ENCODE measurements at places on chromosomes 2 and 18. TPM values are rescaled to one million over a fixed set of nuclear protein-coding genes. Genes with fewer than 3 reads are reported as not detected.

- no peak for DNase-seq
Observed at GRCh38 chr18:33330711-33331110, 109.8 kb downstream of the CCDC178 start.

The SLC66A3 gene
- 2.2 TPM for total RNA-seq

DNA sequence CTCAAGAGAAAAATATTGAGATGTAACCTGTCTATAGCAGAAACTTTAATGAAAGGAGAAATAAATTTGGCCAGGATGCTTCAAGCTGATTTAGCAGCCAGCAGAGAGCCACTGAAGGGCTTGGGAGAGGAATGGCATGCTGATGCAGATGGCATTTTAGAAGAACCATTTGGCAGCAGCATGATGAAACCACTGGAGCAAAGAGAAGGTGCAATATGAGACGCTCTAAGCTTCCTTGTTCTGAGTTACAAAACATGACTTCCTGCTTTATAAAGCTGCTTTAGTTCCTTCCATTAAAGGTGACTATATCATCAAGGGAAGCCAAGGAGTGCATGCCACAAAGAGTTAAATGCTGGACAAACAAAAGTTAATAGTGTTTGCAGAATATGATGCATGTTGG is 189.7 kb downstream of the PID1 start:
- DNase-seq, result no peak

GRCh38 chr2:138956116-138956515 is 175.9 kb upstream of the NXPH2 start:
- DNase-seq, result no peak

DNA sequence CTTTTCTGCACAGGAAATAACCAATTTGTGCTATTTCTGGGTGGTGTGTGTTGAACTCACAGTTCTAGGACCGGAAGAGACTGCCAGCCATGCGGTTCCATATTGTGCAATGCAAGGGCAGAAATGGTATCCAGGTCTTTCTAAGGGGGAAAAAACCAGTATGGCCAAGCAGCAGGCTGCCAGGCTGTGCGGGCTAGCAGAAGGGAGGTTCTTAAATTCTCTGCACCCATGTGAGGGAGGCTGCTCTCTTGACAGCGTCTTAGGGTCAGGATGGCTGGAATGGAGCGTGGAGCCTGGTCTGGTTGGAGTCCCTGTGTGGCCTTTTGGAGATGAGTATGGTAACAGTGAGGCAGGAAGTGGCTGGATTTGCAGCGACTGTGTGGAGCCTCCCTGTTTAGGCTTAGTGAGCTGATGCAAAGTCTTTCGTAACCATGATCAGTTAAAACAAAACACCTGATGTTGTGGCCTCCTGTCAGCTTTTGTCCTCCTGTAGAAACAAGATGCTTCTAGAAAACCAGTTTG is 52.6 kb downstream of the NCK2 start:
- peak; percentile 35 for DNase-seq

The MARCO gene
- total RNA-seq, result not detected

GRCh38 chr2:96484091-96484490 is 21.1 kb downstream of the NEURL3 start:
- no peak for DNase-seq

The OSR1 gene
- 1.1 TPM for total RNA-seq

GRCh38 chr2:44974064-44974715 is 32.7 kb downstream of the SIX3 start:
- DNase-seq, result peak; percentile 52

DNA sequence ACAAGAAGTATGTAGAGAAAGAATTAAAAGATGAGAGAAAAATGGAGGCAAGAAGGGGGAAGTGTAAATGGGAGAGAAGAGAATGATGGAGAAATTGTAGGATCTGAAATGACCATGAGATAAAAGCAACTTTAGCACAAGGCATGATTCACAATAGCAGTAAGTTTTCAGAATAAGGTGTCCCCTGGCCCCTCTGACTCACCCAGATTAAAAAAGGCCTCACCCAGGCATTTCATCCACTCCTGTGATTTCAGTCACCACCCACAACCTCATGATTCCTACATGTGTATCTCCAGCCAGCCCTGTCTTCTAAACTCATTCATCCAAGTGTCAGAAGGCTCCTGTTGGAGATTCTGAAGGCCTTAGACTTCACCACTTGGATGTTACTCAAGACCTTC is 56.6 kb downstream of the SP100 start:
- DNase-seq, result no peak

DNA sequence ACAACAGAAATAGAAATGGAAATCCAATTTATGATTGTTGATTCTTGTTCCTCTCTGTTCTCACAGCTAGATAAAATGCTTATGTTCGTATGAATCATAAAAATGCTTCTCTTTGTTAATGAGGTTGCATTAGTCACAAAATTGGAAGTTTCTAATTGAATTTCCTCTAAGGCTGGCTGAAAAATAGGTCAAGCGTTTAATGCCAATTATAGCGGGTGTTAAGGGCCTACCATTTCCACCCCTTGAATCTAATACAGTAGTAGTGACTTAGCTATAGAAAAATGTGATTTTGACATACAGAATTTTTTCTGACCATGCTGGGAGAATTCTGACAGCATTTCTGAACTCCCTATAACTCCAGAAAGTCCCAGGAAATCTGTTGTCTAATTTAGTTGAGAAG is 107.1 kb downstream of the TTN start:
- no peak for DNase-seq

The IL18R1 gene
- total RNA-seq, result not detected

The KCNK3 gene
- total RNA-seq, result not detected

The REG3A gene
- not detected for total RNA-seq

The CDH2 gene
- 18.6 TPM for total RNA-seq

The C2orf15 gene
- total RNA-seq, result 12.2 TPM

The LYG1 gene
- 0.49 TPM for total RNA-seq

DNA sequence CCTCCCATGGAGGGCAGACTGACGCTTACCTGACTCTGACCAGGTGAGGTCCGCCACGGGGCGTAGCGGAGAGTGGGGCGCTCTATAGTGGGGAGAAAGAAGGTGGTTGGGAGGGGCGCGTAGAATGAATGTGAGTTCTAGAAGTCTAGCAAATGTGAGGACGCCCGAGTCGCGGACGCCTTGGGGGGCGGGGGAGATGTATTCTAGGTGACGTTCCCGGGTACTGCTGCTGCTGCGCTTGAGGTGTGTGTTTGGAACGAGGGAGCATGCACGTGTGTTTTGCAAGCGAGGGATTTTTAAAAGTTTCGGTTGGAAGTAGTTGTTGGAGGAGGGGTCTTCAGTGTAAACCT is 758 bp downstream of the RIF1 start:
- DNase-seq, result peak; percentile 50

The MC2R gene
- not detected for total RNA-seq

DNA sequence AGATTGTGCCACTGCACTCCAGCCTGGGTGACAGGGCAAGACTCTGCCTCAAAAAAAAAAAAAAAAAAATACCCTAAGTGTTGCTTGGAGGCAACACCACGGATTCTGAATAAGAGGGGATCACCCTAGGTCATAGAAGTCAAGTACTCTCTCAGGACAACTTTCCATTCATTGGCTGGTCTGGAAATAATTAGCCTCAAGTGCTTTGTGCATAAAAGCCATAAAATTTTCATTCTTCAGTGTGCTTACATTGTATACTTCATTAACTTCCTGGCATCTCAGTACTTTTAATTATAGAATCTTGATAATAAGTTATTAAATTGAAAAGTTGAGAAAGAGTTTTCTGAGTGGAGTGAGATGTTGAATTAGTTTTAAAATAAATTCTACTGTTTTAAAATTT is 876.1 kb upstream of the FAM98A start:
- DNase-seq, result no peak

The IL36A gene
- not detected for total RNA-seq

DNA sequence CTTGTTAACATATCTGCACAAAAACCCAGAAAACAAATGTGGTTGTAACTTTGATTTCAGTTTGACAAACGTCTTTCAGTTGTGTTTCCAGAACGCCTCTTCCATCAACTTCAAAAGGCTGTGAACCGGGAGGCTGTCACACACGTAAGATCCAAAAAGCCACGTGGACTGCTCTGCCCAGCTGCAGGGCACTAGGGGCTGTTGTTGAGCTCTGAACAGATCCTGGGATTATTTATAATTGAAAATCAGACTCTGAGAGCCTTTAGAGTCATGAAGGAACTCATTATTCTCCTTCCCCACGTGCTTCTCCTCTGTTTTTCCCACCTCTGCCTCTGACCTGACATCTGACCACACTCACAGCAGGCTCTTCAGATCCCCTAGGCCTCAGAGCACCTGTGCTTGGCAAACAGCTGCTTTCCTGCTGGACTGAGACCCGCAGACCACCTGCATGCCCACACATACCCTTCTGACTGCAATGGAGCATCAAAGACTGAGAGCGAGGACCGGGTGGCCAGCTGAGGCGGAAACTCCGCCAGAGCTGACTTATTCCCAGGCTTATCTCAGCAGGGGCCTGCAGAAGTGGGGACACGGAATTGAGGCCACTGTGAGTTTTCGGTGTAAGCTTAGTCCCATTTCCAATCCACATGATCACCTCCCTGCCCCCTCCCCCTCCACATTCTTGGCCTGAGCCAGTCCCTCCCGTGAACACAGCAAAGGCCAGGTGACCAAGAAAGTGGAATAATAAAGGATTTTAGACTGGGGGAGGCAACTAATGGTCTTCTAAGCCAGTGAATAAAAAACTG is 114.8 kb downstream of the ATL2 start:
- no peak for DNase-seq

The IL1A gene
- not detected for total RNA-seq

DNA sequence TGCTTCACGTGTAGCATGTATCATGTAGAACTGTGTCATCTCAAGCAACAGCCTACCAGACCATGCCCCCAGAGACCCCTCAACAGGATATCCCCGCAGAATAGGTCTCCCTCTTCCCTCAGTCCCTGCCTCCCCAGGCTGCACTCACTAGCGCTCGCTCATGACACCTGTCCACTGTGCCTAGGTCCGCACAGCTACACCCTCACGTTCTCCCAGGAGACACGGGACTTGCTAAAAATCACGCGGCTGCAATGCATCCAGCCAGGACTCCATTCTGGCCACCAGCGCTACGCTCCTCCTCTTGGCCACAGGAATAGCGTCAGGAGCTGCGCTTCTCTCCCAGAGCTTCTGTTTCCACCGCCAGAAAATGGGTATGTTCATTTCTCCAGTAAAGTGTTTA is 2.5 kb downstream of the PXDN start:
- DNase-seq, result no peak

The ZRANB3 gene
- 33.5 TPM for total RNA-seq

DNA sequence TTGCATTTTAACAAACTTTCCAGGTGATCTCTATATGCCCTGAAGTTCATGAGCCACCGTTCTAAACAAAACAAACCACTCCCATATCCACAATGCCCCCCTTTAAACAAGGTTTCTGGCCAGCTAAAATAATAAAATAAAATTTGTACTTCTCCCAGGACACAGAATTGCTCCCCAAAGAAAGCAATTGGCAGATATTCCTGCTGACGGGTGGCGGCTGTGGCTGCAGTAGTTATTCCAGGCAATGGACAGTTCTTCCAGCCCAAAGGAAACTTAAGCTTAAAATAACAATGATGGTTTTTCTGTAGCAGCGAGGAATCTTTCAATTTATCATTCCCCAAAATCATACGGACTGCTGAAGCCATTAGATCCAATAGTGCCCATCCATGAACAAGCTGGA is 260.5 kb upstream of the ZNF521 start:
- DNase-seq, result no peak

The MRPS9 gene
- 91.8 TPM for total RNA-seq

DNA sequence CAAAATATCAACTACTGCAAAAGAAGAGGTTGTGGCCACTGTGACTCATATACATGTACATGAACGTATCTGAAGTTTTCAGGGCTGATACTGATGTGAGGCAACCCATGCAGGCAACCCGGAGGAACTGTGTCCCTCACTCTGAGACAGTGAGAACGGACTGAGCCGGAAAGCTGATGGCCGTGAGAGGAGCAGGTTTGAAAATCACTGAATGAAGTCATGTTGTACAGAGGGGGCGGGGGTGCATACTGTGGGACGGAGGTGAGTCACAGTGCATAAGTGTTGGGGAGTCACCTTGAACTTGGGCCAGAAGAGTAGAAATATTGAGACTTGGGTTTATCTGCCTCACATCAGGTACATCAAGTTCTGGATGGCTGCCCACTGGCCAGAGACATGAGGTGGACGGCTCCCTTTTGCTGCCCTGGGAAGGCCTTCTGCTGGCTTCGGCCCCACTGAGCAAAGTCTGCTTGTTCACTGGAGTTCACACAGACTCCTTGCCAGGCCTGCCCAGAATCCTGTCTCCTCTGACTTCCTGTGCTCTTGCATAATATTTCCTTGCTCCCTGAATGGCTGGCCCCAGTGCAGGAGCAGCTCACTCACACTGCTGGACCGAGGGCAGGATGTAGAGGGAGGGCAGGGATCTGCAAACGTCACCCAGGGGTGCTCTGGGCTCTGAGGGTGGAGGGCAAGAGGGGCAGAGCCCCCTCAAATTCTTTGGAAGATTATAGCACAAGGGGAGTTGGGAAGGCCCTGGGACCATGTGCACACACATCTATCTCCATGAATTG is 18.1 kb downstream of the EPAS1 start:
- peak; percentile 97 for DNase-seq

The ACOXL gene
- not detected for total RNA-seq

GRCh38 chr2:168851674-168852320 is 38.4 kb downstream of the SPC25 start:
- no peak for DNase-seq

- no peak for DNase-seq
Observed at GRCh38 chr18:62778976-62779869, 63.9 kb downstream of the PHLPP1 start.

DNA sequence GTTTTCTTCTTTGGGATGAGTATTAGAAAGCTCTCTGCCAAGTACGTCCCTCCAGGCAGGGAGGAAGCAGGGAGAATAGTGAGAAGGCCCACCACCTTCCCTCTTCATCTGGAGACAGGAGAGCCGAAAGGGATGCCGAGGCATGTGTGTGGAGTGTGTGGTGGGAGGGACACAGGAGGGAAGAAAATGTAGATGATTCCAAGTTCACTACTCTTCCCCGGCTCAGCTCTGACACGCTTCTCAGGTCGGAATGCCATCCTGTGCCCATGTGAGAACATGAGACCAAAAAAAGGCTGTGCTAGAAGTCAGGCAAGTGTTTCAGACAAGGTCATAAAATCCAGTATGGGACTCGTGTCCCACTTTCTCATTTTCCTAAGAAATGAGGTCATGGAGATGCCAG is 47.4 kb downstream of the GYPC start:
- DNase-seq, result no peak

The SGPP2 gene
- total RNA-seq, result not detected

DNA sequence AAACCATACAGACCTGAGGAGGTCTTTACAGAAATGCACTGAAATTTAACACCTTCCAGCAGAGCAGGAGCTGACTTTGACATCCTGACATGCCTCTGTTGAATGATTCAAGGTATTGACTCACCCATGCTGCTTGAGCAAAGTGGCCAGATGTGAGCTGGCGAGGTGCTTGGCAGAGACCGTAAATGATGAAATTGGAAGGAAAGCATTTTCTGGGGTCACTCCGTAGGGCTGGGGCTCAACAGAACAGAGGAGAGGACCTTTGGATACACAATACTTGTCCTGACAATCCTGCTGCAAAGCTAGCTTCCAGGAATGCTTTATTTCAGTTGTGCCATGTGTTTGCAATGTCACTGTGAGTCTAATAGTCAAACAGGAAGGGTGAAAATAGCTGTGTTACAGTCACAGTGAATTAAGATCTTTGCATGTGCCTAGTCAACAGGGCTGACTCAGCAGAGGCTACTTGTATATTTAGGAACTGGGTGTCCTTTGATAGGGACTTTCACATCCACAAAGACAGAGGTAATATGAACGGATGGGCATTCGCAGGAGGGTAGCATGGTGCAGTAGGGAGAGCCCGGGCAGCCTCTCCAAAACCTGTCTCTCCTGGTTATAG is 31.6 kb upstream of the NCK2 start:
- no peak for DNase-seq

- DNase-seq, result no peak
Observed at GRCh38 chr2:181780047-181780651, 99.8 kb upstream of the NEUROD1 start.

The PSTPIP2 gene
- 0.51 TPM for total RNA-seq
